ENCODE measurements at places on chromosomes 12 and 14.

DNA sequence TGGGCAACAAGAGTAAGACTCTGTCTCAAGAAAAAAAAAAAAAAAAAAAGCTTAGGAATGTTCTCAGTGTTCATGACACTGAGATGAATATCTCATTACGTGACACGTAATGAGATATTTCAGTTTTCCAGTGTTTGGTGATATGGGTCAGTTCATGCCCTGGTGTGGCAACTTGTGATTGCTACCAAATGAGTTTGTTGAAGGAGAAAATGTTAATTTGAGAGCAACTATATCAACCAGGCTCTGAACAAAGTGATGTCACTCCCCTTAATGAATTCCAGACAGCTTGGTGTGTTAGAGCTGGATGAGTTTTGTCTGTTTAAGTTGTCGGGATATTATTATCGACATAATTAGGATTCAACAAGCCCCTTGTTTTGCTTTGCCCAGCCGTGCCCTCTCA, 211.7 kb downstream of the DPF3 start:
- peak; percentile 86 for DNase-seq

DNA sequence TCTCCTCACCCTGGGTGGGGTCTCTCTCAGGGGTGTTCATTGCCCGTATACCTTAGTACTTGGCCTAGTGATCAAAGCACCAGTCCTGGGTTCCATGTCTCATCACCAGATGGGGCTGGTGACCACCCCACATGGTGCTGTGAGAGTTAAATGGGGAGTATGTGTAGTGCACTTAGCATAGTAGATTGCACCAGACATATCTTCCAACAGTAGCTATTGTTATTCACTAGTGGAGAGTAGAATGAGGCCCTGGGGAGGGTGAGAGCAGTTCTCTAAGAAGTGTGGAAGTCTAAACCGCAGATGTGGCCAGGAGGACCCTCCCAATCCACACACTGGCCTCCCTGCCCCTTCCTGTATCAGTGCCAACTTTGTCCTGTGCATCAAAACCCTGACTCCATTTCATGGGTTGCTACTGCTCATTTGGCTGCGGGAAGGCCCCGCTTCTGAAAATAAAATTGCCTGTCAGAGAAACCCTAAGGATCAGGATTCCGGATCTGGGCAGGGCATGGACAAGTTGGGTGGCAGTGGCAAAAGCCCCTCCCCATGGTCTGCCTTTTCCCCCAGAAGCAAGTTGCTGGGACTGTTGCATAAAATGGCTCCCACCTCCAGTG, 4.4 kb downstream of the CD9 start:
- no peak for DNase-seq

GRCh38 chr12:49783917-49784676, 42.7 kb downstream of the TMBIM6 start:
- peak; percentile 28 for DNase-seq

GRCh38 chr12:9925705-9926393, 6.3 kb downstream of the CLEC2A start:
- DNase-seq = no peak

DNA sequence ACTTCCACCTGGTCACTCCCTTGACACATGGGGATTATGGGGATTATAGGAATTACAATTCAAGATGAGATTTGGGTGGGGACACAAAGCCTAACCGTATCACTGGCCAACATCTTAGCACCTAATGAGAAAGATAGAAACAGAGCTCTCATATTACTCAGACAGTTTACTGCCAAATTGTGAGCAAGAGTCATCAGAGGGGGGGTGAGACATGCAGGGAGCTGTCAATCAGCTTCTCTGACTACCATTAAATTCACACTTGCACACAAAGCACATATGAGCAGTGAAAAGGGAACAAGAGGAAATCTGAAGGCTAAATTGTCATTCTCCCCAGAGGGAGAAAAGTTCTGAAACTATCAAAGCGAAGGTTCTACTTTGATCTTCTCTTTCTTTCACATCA, 78.1 kb upstream of the GRIN2B start:
- no peak for DNase-seq

DNA sequence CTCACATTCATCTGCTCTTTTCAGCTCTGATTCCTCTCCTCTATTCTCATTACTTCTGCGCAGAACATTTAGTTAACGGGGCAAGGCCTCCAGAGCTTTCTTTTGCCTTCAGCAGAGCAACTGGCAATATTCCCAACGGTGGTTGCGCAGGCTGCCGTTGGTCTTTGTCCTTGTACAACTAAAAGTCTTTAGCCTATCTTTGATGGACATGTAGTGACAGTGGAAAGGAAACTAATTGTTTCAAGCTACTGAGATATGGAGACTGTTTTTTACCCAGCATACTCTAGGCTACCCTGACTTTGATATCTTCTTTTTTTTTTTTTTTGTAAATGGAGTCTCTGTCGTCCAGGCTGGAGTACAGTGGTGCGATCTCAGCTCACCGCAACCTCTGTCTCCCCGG, 12.6 kb downstream of the R3HDM2 start:
- DNase-seq = no peak

- DNase-seq = no peak
Observed at GRCh38 chr12:126432780-126433179, 1367.5 kb downstream of the AACS start.

GRCh38 chr14:50010752-50011151, 105.6 kb downstream of the VCPKMT start:
- DNase-seq = no peak
